ENCODE measurements at places on chromosomes 2 and 18.

DNA sequence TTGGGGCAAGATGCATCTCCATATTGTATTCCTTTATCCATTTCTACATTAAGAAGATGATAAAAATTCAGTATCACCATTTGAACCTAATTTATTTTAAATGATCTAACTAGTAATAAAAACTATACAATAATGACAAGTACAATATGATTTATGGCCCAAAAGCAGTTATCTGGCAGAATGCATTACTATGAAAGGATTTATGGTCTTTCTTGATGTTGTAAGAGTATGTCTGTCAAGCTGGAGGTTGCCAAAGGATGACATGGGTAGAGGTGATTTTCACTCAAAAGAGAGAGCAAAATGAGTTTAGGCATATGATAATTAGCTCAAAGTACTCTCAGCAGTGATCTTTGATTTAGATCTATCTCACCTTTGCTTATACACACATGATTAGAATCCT lies 54.2 kb upstream of the MAP2 start:
- DNase-seq = no peak

- DNase-seq = no peak
Measured at GRCh38 chr2:188986839-188987238, 12.7 kb downstream of the COL3A1 start.

GRCh38 chr2:216715402-216715974 lies 20.1 kb upstream of the IGFBP5 start:
- no peak for DNase-seq

DNA sequence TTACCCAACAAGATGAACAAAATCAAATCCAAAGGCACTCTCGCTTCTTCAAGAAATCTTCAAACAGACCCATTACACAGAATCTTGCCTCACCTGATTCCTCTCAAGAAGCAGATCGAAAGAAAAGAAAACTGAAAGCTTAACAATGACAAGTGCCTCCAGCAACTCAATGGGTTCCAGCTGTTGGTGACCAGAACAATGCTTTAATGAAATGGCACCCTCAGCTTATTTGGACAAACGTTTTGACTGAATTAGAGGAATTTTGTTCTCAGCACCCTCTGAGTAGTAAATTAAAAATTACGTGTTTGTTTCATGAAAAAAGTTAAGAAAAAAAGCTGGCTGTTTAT lies 211.0 kb downstream of the ZNF521 start:
- DNase-seq = no peak

DNA sequence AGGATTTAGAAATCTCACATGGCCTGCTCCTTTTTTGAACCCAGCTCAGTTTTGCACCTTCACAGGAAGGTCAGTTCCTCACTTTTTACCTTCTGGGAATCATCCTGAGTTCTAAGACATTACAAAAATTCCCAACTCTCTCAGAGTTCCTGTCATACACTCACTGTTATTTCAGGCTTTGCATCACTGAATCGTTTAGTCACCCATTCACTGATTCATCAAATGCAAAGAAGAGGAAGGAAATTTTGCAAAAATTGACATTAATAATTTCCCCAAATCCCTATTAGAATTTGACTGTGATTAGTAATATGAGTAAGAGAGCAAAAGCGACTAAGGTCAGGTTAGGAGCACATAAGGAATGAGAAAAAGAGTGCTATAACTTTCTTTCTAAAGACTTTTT lies 197.5 kb downstream of the PDE1A start:
- no peak for DNase-seq

GRCh38 chr2:234980451-234981187 lies 28.8 kb downstream of the SH3BP4 start:
- no peak for DNase-seq

GRCh38 chr2:149857344-149857743 lies 269.8 kb upstream of the MMADHC start:
- no peak for DNase-seq

- DNase-seq = no peak
Measured at GRCh38 chr2:64582774-64583340, 58.7 kb downstream of the AFTPH start.

GRCh38 chr2:120231564-120231973 lies 8.4 kb upstream of the TMEM185B start:
- no peak for DNase-seq

GRCh38 chr2:118223511-118223991 lies 135.3 kb downstream of the INSIG2 start:
- no peak for DNase-seq

GRCh38 chr2:90207454-90208058 lies 1516.1 kb downstream of the RPIA start:
- DNase-seq = no peak

GRCh38 chr2:237670641-237671040 lies 43.3 kb downstream of the LRRFIP1 start:
- DNase-seq = no peak

DNA sequence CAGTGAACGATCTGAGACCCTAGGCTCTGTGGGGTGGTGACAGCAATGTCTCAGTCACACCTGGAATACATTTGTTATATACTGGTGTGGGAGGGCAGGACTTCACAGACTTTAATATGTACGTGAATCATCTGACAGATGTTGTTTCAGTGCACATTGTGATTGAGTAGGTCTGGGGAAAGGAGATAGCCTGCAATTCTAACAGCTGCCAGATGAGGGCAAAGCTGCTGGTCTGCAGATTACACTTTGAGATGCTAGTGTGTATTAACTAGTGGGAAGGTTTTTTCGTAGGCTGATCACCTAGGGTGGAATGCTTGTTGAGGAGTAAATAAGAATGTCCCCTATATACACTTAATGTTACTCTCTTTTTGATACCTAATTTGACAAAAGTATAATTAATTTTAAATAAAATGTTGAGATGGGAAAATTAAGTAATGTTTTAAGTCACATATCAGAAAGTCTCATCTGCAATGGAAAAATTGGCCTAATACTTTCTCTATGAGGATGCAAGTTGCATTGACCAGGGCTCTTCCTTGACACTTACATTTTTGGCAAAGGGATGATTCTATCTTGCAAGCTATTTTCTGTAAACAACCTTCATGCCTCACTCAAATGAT lies 496.9 kb upstream of the HNMT start:
- no peak for DNase-seq

GRCh38 chr2:43135583-43135982 lies 90.8 kb downstream of the ZFP36L2 start:
- DNase-seq = no peak

DNA sequence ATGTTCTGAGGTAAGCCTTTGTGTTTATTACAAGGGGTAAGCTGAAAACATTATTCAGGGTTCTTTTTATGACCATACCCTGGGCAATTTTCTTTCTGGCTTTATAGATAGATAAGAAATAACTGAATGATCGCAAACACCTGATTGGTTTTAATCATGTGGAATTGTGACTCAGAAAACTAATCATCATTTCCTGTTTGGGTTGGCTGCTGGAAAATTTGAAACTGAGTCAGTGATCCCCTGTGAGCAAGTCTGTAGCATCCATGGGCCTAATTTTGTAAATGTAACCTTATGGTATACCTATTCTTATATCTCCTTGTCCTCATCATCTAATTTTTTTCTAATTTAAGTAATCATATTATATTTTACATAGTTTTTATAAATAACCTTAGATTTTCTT lies 34.3 kb downstream of the CCDC68 start:
- DNase-seq = no peak

GRCh38 chr18:35511833-35512232 lies 14.1 kb upstream of the INO80C start:
- DNase-seq = no peak

- DNase-seq = no peak
Measured at GRCh38 chr2:104568247-104568646, 285.7 kb upstream of the POU3F3 start.

All from stimulated activated CD8-positive, alpha-beta memory T cell treated with anti-CD3 and anti-CD28 coated beads, Interleukin-15, amount 100 ng/mL, for 24 hours (primary cell).